Stimulated activated CD4-positive, alpha-beta T cell treated with anti-CD3 and anti-CD28 coated beads, TNF-alpha, amount 100 ng/mL, for 1 hour (primary cell): ENCODE measurements at places on chromosomes 3 and 15.

DNA sequence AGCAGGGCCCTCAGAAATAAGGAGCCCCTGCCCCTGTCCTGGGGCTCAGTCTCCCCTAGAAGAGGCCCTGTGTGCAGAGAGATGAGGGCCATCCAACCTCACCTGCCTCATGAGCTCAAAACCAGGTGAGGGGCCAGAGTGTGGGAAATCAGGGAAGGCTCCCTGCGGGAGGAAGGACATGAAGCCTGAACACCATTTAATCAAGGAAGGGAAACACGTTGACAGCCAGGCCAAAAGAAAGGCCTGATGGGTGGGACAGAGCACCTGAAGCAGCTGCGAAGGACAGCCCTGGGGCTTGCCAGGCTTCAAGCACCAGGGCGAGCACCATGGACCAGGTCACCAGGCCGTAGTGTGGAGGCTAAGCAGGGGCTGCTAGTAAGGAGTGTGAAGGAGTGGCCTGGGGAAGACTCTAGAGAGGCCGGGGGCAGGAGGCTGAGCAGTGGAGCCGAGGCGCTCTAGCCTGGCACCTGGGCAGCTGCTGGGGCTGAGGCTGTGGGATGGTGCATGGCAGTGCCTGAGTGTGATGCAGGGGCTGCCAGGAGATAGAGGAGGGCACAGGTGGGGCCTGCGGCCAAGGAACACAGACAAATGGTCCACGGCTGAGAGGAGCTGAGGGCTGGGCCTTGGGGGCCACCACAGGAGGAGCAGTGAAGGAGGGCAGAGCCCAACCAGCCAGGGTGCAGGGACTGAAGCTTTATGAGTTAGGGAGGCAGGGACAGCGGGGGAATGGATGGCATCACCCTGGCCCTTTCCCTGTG is 16.1 kb downstream of the ACAA1 start:
- DNase-seq: no peak

- DNase-seq: no peak
Measured at GRCh38 chr15:44450172-44450571, 22.7 kb downstream of the CTDSPL2 start.

DNA sequence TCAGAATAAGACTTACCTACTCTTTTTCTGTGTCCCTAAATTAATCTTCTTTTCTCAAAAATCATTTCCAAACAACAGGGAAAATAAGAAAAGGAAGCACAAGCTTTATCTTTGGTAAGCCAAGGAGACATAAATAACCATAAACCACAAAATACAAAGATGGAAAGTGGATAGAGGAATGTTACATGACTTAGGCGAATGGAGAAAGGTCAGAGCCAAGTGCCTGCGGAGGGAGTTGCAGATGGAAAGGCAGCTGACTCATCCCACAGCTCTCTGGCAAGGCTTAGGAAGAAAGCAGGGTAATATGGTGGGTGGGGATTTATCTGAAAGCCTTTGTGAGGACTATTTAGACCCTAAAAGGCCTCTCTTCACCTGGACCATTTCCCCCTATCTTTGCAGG is 72.8 kb downstream of the GALK2 start:
- DNase-seq: no peak

- DNase-seq: no peak
Measured at GRCh38 chr15:51223771-51224229, 114.6 kb downstream of the CYP19A1 start.

GRCh38 chr3:8253201-8253600 is 248.4 kb upstream of the LMCD1 start:
- no peak for DNase-seq

- no peak for DNase-seq
Measured at GRCh38 chr3:181176601-181177000, 187.1 kb upstream of the DNAJC19 start.
